ENCODE measurements at places on chromosomes 6 and 20.

GRCh38 chr20:22711971-22712755, 127.8 kb upstream of the FOXA2 start:
- no peak for DNase-seq

DNA sequence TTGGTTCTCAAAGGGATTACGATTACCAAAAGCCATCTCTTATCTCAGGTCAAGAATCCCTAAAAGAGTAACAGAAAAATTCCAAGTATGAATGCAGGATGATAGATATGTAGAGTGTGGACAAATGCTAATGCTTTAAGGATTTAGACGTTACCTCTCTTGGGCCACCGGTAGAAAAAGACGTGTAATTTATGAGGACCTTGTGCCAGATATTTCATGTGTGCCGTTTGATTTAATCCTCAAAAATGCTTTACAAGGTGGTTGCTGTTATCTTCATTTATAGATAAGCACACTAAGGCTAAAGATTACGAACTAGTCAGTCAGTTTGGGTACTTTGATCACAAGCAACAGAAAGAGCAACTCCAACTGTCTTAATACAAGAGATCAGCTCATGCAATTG, 370.8 kb upstream of the JAG1 start:
- DNase-seq, result no peak

GRCh38 chr6:159043947-159044346, 844 bp downstream of the TAGAP start:
- DNase-seq, result no peak

DNA sequence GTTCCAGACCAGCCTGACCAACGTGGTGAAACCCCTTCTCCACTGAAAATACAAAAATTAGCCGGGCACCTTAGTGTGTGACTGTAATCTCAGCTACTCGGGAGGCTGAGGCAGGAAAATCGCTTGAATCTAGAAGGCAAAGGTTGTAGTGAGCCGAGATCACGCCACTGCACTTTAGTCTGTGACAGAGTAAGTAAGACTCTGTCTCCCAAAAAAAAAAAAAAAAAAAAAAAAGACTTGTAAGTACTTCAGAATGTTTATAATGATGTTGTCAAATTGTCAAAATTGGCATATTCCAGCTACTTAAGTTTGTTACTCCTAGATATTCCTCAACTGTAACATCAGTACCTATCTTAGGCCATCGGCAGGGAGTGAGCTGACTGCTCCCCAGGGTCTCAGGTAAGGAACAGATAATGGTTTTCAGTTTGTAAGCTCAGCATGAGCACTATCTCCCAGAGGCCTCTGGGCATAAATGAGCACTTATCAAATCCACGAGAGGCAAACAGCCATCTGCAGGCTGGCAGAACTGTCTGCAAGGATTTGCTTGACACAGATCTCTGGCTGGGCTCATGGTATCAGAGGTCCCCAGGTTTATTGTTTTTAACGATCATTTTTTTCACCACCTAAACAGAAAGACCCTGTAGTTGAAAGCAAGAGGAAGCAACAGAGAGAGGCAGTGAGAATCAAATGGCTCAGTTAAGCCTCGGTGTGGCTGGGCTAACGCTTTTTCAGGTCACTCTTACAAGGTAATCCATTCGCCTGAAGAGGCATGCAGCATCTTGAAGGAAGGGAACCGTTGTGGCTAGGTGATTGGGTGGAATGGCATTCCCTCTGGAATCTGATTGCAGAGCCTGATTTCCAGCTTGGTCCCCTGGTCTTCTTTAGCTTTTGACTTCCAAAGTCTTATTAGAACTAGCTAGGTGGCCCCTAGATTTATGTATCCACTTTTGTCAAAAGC, 115.9 kb downstream of the LY86 start:
- DNase-seq, result no peak

GRCh38 chr20:21656308-21657067, 49.0 kb upstream of the PAX1 start:
- no peak for DNase-seq

DNA sequence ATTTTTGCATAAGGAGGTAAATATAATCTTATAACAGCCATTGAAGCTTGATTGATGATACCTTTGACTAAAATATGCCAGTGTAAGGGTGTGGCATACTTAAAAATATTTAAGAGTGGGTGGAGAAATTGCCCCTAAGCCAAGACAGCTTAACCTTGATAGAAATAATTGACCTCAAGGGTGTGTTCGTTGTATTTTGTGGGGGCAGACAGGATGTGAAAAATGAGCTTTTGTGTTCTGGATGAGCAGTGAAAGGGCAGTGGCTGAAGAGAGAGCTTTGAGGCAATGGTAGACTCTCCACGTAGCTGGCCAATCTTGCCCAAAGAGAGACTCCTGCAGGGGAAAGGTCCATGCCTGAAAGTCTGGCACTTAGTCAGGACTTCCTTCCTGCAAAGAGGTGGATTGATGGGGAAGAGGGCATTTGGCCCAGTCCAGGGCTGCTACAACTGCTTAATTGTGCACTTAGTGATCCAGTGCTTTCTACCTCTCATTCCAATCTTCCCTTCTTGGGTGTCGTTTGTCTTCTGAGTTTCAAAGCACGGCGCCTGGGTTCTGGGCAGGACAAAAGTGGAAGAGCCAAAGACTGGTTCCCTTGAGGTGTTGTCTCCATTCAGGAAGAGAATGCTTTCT, 15.6 kb upstream of the CD109 start:
- no peak for DNase-seq

- peak; percentile 39 for DNase-seq
Observed at GRCh38 chr6:99348288-99349170, 945 bp downstream of the FAXC start.

GRCh38 chr6:52725535-52726192, 37.6 kb downstream of the GSTA2 start:
- no peak for DNase-seq

DNA sequence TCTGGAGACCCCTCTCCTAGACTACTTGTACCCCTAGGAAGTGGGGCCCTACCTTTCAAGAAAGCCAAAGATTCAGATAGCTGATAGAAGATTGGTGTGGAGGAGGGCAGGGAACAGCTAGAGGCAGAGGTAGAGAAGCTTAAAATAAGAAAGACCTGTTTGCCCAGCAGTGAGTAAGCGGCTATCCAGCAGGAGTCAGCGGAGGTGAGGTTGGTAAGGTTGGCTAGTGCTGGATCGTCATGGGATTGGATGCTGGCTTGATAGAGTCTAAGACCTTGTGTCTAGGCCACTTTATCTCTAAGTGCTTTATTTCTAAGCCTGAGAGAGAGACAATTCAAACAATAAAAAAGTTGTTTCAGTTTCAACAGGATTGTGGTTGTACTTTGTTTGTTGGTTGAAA, 19.1 kb downstream of the ANKS1A start:
- no peak for DNase-seq

- DNase-seq, result no peak
Observed at GRCh38 chr20:62141043-62141396, 2.2 kb downstream of the PSMA7 start.

Measured in NCI-H526 treated with DMSO at 0.1 percent for 48 hours (cell line).